Spinal cord (tissue), 10 donors: ENCODE measurements at places on chromosomes 16 and 17.
A peak's percentile ranks its signal among the peaks of the same experiment; 100 is the strongest.

- DNase-seq, result no peak
- no peaks in the 10 kb centered on the region for H3K27me3 ChIP-seq
- H3K4me3 ChIP-seq, result no peak overlapping the region
- H3K36me3 ChIP-seq, result peaks cover 88% of the 10 kb centered on the region
These were observed 33.2 kb downstream of the CYB5D2 start for GRCh38 chr17:4175921-4176807.

GRCh38 chr17:9206741-9207332, 185.5 kb downstream of the NTN1 start:
- H3K4me1 ChIP-seq, result peaks cover 23% of the 10 kb centered on the region
- H3K4me3 ChIP-seq, result no peak overlapping the region
- H3K36me3 ChIP-seq, result peaks cover 16% of the 10 kb centered on the region
- no peak for DNase-seq
- peaks cover 6% of the 10 kb centered on the region for H3K27me3 ChIP-seq

DNA sequence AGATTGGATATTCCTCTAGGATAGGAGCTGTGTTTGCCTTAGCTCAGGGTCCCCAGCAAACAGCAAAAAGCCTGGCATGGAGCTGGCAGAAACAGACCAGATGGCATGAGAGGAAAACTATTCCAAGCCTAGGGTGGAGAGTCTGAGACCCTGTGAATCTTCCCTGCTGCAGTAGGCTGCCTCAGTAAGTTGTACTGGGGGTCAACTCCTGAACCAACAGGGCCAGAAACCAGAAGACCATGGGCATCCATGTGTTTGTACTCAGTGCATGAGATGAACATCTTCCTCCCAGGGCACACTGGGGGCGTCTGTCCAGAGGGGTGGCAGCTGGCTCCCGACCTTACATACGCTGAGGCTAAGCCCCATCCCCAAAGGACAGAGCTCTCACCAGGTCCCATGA, 214.4 kb downstream of the C16orf78 start:
- no peak overlapping the region for H3K4me3 ChIP-seq
- no peak for DNase-seq
- peaks cover 39% of the 10 kb centered on the region for H3K4me1 ChIP-seq
- H3K36me3 ChIP-seq, result no peaks in the 10 kb centered on the region
- no peaks in the 10 kb centered on the region for H3K27me3 ChIP-seq

GRCh38 chr16:58639836-58640235, 10.2 kb upstream of the CNOT1 start:
- no peak for DNase-seq
- no peak overlapping the region for H3K4me3 ChIP-seq
- H3K36me3 ChIP-seq, result no peaks in the 10 kb centered on the region
- no peaks in the 10 kb centered on the region for H3K4me1 ChIP-seq
- no peak overlapping the region for H3K27ac ChIP-seq

DNA sequence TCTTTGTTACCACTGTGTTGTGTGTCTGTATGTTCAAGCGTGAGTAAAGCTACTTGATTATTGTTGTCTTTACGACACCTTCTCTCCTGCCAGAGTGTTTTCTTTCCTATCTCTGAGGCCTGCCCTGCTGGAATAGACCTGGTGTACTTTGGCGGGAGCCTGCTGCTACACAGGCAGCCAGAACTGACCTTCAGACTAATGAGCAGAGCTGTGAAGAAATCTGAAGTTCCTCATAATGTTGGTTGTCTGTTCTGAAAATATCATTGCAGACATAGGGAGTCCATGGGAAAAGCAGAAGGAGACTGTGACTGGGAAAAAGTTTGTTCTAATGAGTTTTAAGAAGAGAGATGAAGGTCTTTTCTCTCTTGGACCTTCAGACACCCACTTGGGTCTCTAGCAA, 9.8 kb downstream of the RHOT1 start:
- no peak for DNase-seq
- H3K27me3 ChIP-seq, result no peaks in the 10 kb centered on the region
- peaks cover 3% of the 10 kb centered on the region for H3K4me1 ChIP-seq

DNA sequence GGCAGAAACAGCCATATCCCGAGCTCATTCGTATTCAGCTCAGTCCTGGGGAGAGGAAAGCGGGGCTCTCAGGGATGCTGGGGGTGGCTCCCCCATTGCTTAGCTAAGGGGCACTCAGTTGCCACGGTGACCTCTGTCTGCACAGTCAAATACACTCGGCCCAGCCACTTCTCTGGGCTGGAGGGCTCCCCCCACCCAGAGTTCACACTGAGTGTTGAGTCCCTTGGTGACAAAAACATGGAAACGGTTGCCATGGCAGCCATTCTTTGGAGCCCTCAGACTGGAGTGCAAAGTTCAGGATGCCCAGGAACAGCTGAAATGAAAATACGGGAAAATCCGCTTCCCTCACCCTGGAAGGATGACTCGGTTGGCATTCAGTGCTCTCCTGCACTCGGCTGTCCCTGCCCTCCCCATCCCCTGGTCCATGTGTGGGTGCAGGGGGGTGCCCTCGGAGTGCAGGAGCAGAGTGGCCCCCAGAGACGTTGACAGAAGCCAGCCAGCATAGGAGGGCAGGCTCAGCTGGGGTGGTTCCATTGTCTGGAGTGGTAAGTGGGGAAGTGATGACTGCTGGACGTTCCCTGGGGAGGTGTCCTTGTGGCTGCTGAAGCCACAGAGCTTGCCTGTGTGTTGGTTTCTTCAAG, 216.5 kb downstream of the NTN1 start:
- peaks cover 2% of the 10 kb centered on the region for H3K27me3 ChIP-seq
- H3K36me3 ChIP-seq, result peaks cover 21% of the 10 kb centered on the region
- no peak overlapping the region for H3K4me3 ChIP-seq
- peaks cover 83% of the 10 kb centered on the region for H3K4me1 ChIP-seq

- H3K27me3 ChIP-seq, result no peaks in the 10 kb centered on the region
- no peak for DNase-seq
- no peak overlapping the region for H3K27ac ChIP-seq
- no peak overlapping the region for H3K4me3 ChIP-seq
- peaks cover 4% of the 10 kb centered on the region for H3K36me3 ChIP-seq
These were observed 151.6 kb downstream of the NPIPB11 start for GRCh38 chr16:29254676-29255495.

- DNase-seq, result no peak
- no peaks in the 10 kb centered on the region for H3K27me3 ChIP-seq
- H3K27ac ChIP-seq, result no peak overlapping the region
- no peak overlapping the region for H3K4me3 ChIP-seq
These were observed 141.7 kb downstream of the CDK5R1 start for GRCh38 chr17:32628271-32629044.

GRCh38 chr16:8847623-8848022, 21.2 kb downstream of the CARHSP1 start:
- H3K27ac ChIP-seq, result no peak overlapping the region
- peaks cover 52% of the 10 kb centered on the region for H3K36me3 ChIP-seq
- H3K4me3 ChIP-seq, result no peak overlapping the region
- DNase-seq, result no peak
- peaks cover 3% of the 10 kb centered on the region for H3K4me1 ChIP-seq

GRCh38 chr17:71315568-71315967, 805.3 kb upstream of the SOX9 start:
- DNase-seq, result no peak
- H3K4me3 ChIP-seq, result no peak overlapping the region
- no peaks in the 10 kb centered on the region for H3K27me3 ChIP-seq
- H3K36me3 ChIP-seq, result no peaks in the 10 kb centered on the region
- no peak overlapping the region for H3K27ac ChIP-seq
- no peaks in the 10 kb centered on the region for H3K4me1 ChIP-seq

- H3K36me3 ChIP-seq, result no peaks in the 10 kb centered on the region
- no peak overlapping the region for H3K27ac ChIP-seq
- H3K27me3 ChIP-seq, result peaks cover 5% of the 10 kb centered on the region
- DNase-seq, result no peak
These were observed 275.2 kb downstream of the MAF start for GRCh38 chr16:79325226-79325945.

- H3K4me3 ChIP-seq, result peak within 1 kb of the TSS; percentile 91
- H3K27me3 ChIP-seq, result no peaks in the 10 kb centered on the region
- DNase-seq, result peak; percentile 97
- peaks cover 17% of the 10 kb centered on the region for H3K4me1 ChIP-seq
These were observed at the start of gene MBTPS1 for GRCh38 chr16:84116720-84117493. Gene MBTPS1 (minus strand): TSS chr16:84116942. CDS start chr16:84101783, 15,159 bp downstream.

GRCh38 chr17:1834380-1835149, 4.8 kb downstream of the RPA1 start:
- H3K27ac ChIP-seq, result no peak overlapping the region
- peaks cover 3% of the 10 kb centered on the region for H3K36me3 ChIP-seq
- H3K4me3 ChIP-seq, result no peak overlapping the region
- DNase-seq, result no peak

- no peaks in the 10 kb centered on the region for H3K27me3 ChIP-seq
- no peak overlapping the region for H3K4me3 ChIP-seq
- H3K27ac ChIP-seq, result no peak overlapping the region
- no peaks in the 10 kb centered on the region for H3K4me1 ChIP-seq
These were observed 8.4 kb upstream of the SPDYE4 start for GRCh38 chr17:8766731-8767130.

GRCh38 chr17:67488161-67488560, 111.1 kb downstream of the PITPNC1 start:
- H3K27me3 ChIP-seq, result no peaks in the 10 kb centered on the region
- H3K36me3 ChIP-seq, result no peaks in the 10 kb centered on the region
- H3K27ac ChIP-seq, result peak overlapping the region; percentile 80
- no peak overlapping the region for H3K4me3 ChIP-seq
- peak; percentile 71 for DNase-seq
- peaks cover 41% of the 10 kb centered on the region for H3K4me1 ChIP-seq

DNA sequence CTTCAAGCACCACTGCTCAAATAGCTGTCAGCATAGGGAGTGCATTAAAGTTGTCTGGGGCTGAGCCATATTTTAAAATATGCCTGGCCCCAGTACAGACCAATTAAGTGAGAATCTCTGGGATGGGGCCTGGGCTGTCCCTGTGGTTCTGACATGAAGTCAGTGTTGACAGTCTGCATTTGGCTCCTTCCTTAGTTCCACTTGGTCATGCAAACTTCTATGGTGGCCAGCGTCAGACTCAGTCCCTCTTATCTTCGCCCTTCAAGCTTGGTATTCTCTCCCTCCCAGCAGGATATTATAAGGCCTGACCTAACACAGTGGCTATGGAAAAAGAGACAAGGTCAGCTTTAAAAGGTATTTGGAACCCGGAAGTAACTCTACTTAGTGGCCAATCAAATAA, 177.2 kb downstream of the PMP22 start:
- no peaks in the 10 kb centered on the region for H3K27me3 ChIP-seq
- H3K4me3 ChIP-seq, result no peak overlapping the region
- no peaks in the 10 kb centered on the region for H3K36me3 ChIP-seq
- DNase-seq, result no peak
- no peak overlapping the region for H3K27ac ChIP-seq

DNA sequence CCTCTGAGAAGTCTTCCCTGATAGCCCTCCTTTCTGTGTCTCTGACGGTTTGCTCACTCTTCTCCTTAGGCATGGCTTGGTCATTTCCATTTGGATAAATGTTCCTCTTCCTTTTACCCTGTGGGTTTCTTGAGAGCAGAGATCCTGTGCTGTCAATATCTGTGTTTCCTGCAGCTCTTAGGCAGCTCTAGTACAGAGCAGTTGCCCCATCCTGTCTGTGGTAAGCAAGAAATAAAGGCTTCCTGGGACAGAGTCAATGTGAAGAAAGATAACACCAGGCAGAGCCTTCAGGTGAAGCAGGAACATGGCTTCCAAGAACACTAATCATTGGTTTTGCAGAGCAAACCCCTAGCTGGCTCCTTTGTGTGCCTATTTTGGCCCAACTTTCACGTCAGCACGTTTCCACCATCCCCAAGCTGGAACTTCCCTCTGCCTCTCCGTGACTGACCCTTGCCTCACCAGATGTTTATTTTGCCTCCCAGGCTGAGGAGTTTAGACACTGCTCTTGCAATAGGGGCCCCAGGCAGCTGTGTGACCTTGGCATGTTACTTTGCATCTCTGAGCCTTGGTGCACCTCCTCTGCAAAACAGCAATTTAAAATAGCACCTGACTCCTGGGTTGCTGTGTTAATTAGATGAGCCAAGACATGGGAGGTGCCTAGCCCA, 49.6 kb upstream of the SIAH1 start:
- no peak overlapping the region for H3K27ac ChIP-seq
- DNase-seq, result no peak
- no peaks in the 10 kb centered on the region for H3K36me3 ChIP-seq
- no peak overlapping the region for H3K4me3 ChIP-seq
- no peaks in the 10 kb centered on the region for H3K27me3 ChIP-seq
- H3K4me1 ChIP-seq, result peaks cover 3% of the 10 kb centered on the region

DNA sequence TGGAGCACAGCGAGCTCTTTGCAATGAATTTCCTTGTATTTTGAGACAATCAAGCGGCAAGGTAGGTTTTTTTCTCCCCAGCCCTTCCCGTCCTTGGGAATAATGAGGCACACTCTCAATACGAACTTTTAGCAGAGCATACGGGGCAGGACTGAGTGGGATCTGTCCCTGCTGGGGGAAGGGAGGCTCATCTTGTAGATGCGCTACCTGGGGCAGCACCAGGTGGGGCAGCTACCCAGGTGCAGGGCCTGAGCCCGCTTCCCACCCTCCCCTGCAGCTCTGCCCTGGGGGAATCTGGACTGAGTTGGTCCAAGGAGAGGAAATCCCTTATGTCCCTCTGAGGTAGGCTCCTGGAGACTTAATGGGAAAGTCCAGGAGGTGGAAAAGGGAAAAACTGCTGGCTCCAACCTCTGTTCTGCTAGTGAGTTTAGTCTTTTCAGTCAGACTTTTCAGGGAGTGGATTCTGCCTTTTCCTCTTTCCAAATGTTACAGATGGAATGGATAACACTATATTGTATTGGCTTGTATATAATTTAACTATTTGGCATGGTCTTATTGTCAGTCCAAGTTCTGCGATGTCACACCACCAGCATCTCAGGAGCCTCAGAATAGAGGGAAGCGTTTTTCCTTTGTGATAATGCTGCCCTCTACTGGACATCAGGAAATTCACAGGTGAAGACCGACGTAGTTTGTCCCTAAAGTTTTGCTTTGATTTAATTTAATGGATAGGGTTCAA, 9.6 kb upstream of the CES1 start:
- H3K4me1 ChIP-seq, result no peaks in the 10 kb centered on the region
- no peaks in the 10 kb centered on the region for H3K36me3 ChIP-seq
- peak; percentile 36 for DNase-seq
- no peak overlapping the region for H3K4me3 ChIP-seq

GRCh38 chr16:30615358-30616091, 5.3 kb upstream of the ZNF689 start:
- no peaks in the 10 kb centered on the region for H3K36me3 ChIP-seq
- H3K4me3 ChIP-seq, result no peak overlapping the region
- peaks cover 11% of the 10 kb centered on the region for H3K4me1 ChIP-seq
- DNase-seq, result no peak
- H3K27ac ChIP-seq, result no peak overlapping the region

DNA sequence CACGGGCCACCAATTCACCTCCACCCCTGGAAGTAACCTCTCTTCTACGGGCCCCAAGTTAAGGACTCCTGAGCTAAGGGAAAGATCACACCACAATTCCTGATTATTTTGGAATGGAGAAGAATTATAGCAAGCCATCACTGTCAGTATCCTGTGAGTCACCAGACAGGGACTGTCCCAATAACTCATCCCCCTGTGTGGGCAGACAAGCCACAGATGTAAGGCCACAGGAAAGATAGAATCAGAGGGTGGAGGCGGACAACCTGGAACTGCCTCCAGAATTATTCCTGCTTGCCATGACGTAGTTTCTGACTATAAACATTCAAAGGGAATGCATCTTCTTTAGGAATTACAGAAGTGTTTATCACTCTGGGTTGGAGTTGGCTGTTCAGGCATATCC, 5.8 kb upstream of the MYO1D start:
- peaks cover 6% of the 10 kb centered on the region for H3K4me1 ChIP-seq
- H3K27ac ChIP-seq, result no peak overlapping the region
- H3K36me3 ChIP-seq, result no peaks in the 10 kb centered on the region

GRCh38 chr17:79874329-79874981, 35.2 kb upstream of the CBX4 start:
- DNase-seq, result no peak
- no peaks in the 10 kb centered on the region for H3K36me3 ChIP-seq
- no peak overlapping the region for H3K4me3 ChIP-seq
- H3K27me3 ChIP-seq, result no peaks in the 10 kb centered on the region
- H3K27ac ChIP-seq, result no peak overlapping the region
